ENCODE measurements at places on chromosomes 11 and 22.
A peak's percentile ranks its signal among the peaks of the same experiment; 100 is the strongest.

DNA sequence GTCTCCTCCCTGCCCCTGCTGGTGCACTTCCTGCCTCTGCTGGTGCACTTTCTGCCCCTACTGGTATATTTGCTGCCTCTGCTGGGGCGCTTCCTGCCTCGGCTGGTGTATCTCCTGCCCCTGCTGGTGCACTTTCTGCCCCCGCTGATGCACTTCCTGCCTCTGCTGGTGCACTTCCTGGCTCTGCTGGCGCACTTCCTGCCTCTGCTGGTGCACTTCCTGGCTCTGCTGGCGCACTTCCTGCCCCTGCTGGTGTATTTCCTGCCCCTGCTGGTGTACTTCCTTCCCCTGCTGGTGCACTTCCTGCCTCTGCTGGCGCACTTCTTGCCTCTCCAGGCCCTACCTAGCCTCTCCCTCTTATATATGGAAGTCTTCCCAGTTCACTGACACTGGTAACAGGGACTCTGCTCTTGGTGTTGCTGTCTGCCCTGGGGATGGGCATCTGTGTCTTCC is 10.1 kb downstream of the MTFP1 start:
- peak; percentile 81 for DNase-seq

- DNase-seq, result no peak
Measured at GRCh38 chr11:133827556-133827955, 17.8 kb downstream of the SPATA19 start.

DNA sequence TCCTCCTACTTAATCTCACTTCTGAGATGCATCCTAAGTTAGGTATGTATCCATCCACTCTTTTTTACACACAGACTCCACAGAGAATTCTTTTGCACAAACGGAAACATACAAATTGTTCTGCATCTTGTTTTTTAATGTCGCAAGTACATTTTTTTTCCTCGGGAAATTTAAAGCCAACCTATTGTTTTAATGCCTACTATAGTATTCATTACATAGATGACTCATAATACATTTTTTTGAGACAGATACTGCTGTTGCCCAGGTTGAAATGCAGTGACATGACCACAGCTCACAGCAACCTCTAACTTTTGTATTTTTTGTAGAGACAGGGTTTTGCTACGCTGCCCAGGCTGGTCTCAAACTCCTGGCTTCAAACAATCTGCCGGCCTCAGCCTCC is 90.8 kb upstream of the TMEM45B start:
- DNase-seq, result no peak

DNA sequence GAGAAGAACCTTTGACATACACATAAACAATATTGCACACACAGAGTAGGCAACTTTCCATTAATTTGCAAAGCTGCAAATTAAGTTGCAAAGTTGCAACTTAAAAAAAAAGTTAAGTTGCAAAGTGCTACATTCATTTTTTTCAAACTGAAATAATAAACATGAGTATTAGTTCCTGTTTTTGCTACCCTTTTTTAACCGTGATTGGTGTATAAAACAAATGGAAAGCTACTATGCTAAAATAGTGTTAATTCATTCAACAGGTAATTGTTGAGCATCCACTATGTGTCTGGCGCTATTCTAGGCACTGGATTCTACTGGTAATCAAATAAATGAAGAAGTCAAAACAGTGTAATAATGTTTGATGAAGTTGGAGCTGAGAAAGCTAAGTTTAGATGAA is 8.1 kb downstream of the ZFP91 start:
- DNase-seq, result no peak

DNA sequence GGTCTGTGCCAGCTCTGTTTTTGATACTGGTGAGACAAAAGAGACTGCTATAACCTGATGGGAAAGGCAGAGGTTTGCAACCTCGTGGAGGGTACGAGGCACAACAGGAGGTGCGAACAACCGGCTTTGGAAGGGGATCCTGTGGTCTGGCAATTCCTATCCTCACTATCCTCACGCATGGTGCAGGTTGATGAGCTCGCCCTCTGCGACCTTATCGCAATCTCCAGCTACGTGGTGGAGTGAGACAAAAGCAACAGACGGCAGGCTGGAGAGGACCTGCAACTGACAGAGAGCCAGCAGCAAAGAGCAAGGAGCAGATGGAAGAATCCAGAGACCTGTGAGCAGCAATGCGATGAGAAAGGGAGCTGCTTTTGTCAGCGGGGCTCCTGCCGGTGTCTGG is 47.3 kb upstream of the TSKU start:
- no peak for DNase-seq

DNA sequence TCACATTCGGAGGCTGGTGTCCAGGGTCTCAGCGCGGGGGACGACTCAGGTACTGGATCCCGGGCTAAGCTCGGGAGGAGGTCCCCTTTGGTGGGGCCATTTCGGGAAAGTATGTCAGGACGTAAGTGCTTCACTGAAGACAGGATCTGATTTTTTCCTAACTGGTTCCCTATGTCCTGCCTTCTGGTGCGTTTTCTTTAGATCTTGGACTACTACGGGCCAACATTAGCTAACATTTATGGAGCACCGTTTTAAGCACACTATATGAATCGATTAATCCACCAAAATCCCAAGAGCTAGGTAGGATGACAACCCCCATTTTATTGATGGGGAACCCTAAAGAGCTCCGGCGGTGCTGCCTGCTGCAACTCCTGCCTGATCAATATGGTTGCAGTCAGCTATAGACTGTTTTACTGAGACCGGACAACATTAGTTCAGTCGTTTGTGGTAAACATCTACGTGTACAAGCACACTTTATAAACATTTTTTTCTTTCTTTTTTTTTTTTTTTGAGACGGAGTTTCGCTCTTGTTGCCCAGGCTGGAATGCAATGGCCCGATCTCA is 17.0 kb upstream of the WDR74 start:
- DNase-seq, result peak; percentile 27

- DNase-seq, result no peak
Measured at GRCh38 chr11:96390488-96390792, 627 bp downstream of the JRKL start.

DNA sequence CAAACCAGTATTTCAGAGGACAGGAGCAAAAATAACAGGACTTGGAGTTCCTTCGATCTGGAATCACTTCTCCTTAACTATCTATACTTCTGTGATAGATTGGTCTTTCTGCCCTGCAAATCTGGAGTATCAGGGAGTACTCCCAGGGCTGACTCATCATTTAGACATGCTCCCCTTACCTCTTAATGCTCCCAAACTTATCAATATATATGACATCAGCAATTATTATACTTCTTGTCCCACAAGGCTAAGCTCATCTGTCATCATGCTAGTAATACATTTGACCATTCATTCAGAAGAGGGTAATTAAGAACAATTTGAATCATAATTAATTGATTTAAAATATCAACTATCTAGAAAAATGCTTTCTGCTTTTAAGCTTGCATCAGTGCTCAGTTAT is 163.8 kb downstream of the SWAP70 start:
- no peak for DNase-seq

DNA sequence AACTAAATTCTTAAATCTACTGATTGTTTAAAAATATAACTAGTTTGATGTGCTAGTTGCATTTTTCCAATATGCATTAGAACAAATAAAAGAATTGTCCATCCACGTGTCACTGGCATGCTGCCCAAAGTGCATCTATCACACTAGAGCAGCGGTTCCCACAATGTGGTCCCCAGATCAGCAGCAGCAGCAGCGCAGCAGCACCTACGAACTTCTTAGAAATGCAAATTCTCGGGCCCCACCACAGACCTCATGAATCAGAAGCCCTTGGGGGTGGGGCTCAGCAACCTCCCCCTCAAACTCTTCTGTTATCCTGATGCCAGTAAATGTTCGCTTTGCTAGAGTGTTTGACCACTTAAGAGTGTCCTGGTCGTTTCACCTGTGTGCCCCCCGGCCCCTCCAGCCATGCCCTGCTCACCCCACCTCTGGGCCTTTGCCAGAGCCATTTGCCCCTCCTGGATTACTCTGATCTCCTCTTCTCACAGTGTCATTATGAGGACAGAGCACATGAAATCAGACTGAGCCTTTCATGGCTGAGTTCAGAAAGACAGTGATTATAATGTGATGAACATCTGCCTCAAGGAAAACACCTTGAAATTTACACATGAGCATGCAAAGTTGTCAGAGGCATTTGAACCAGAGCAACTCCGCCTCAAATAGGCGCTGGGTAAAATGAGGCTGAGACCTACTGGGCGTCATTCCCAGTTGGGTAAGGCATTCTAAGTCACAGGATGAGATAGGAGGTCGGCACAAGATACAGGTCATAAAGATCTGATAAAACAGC is 12.6 kb upstream of the VSIG10L2 start:
- DNase-seq, result no peak

DNA sequence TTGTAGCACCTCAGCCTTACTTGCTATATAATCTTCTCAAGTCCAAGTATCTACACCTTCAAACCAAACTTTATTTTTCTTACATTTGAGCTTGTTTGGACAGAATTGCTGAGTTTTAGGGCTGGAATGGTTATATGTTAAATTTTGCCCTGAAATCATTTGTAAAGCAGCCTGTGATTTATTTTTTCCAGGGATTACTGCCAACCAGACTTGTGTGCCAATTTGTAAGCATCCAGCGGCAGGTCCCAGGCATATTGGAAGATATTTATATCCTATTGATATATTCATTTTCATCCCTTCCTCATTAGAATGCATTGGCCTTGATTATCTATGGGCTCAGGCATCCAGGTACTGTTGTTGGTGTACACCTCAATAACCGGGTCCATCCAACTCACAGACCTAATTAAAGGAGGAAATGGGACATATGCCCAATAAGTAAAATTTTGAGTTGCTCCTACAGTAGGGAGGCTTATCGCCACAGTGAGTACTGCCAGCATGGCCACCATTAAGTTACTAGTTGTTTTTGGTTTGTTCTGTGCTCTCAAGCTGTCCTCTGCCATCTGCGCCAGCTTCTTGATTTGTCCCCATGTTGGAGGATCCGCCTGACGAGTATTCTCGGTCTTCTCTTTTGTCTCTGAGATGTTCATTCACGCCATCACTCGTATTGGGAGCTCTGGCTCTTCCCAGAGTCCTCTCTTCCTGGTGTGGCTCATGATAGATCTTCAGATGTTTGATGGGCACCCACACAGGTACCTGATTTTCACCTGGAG is 9.8 kb upstream of the DNAJB13 start:
- DNase-seq, result no peak

DNA sequence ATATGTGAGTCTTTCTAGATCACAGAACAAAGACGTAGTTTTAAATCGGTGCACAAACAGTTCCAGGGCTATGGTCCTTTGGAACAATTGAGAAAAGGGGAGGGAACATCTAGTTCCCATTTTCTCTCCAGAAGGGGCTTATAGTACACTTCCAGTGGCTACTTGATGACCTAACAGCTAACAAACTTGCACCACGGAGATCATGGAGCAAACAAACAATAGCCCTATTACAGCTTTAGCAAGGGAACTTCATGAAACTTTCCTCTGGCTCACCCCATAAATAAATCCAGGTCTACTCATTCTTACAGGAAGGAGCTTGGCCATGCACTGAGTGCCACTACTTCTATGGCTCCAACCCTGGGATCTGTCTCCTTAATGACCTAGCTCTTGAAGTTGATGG is 8.3 kb upstream of the FOLR2 start:
- DNase-seq, result no peak

DNA sequence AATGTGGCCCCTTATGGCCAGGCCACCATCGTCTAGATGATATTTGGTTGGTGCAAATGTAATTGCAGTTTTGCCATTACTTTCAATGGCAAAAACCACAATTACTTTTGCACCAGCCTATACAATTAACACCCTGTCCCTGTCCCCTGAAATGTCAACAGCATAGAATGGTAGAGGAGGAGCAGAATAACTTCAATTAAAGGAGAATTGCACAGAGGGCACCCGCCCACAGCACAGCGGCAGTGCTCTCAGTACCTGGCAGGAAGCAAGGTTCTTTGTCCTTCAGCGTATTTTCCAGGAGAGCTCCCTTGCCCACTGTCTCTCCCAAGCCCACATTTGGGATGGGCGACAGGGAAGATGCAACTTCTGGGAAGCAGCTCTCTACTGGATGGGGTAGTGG is 115.3 kb downstream of the TRIM29 start:
- DNase-seq, result no peak

- DNase-seq, result no peak
Measured at GRCh38 chr11:130301002-130301401, 13.7 kb downstream of the ZBTB44 start.

DNA sequence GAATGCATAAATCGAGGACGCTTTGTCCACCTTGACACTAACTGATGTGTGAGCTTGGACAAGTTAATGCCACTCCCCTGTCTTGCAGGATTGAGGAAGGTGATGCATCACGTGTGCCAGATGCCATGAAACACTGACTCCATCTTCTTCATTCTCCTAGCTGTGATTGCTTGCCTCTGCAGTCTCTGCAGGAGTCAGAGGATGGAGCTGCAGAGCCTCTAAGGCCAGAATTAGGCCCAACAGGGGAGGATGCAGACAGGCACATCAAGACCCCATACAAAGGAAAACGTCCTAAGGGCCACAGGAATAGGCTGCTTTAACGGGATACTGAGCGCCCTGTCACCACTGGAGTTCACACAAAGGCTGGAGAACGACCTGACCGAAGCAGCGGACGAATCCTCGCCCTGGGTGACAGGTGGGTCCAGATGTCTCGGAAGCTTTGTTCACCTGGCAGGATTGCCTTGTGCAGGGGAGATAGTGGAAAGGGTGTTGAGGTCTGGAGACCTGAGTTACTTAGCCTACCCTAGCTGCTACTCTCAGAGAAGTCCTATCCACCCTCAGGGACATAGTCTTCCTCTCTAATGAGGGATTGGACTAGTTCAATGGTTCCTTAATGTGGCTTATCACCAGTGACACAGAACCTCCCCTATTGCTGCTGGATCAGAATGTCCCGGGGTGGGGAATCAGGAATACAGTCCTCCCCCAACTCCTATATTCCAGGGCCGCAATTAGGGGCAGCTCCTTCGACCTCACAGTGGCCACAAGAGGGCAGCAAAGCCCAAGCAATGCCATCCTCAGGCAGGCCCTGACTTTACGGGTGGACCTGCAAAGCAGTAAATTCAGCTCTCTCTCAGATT is 32.4 kb downstream of the DBX1 start:
- peak; percentile 77 for DNase-seq

DNA sequence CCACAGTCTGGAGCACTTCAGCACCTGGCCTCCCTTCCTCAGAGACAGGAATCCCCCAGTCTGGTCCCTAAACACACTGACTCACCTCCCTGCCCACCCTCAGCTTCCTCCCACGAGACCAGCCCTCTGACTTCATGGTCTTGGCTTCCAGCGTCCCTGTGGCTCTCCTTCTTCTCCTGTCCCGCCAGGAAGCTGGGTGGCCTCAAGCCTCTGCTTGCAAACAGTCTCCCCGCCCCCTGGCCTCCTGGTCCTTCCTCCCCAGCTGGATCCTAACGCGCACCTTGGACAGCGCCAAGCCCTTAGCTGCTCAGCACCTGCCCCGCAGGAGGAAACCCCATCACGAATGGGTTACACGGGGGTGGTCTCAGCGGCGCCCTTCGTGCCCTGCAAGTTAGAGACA is 4.5 kb downstream of the NCF4 start:
- DNase-seq, result no peak

Measured in CD4-positive, alpha-beta T cell treated with Interleukin-6 for 4 hours (primary cell).